ENCODE measurements at places on chromosomes 1 and 21.
A peak's percentile ranks its signal among the peaks of the same experiment; 100 is the strongest.

DNA sequence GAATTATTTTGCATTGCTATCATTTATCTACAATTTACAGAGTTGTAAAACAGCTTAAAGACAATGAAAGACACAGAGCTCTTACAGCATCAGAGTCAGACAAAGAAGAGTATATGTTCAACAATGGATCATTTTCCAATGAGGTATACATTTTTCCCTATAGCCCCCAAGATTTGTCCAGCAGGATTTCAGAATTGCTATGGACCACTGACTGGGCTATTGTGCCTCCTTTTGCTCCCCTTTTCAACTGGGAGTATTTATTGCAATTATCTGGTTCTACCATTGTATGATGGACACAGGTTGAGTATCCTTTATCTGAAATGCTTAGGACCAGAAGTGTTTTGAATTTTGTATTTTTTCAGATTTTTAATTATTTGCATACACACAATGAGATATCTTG lies 62.5 kb upstream of the DNAH14 start:
- DNase-seq, result no peak

DNA sequence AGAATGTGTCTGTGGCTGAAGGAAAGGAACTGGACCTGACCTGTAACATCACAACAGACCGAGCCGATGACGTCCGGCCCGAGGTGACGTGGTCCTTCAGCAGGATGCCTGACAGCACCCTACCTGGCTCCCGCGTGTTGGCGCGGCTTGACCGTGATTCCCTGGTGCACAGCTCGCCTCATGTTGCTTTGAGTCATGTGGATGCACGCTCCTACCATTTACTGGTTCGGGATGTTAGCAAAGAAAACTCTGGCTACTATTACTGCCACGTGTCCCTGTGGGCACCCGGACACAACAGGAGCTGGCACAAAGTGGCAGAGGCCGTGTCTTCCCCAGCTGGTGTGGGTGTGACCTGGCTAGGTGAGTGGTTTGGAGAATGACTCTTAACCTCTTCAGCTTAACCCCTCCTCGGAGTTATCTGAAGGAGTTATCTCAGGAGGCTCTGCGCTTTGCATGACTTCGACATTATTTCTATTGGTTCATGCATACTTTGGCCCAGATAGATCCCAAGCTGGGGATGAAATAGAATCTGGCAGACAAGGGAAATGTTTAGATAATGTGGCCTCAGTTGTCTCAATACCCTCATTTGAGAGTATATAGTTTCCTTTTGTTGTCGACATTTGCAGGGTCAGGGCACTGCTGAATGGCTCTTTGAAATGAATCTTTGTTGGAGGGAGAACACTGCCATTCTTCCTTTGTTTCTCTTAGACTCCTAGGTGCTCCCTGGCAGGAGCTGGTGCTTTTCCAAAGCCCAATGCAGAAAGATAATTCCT lies 39.7 kb downstream of the PTGFRN start:
- DNase-seq, result no peak

DNA sequence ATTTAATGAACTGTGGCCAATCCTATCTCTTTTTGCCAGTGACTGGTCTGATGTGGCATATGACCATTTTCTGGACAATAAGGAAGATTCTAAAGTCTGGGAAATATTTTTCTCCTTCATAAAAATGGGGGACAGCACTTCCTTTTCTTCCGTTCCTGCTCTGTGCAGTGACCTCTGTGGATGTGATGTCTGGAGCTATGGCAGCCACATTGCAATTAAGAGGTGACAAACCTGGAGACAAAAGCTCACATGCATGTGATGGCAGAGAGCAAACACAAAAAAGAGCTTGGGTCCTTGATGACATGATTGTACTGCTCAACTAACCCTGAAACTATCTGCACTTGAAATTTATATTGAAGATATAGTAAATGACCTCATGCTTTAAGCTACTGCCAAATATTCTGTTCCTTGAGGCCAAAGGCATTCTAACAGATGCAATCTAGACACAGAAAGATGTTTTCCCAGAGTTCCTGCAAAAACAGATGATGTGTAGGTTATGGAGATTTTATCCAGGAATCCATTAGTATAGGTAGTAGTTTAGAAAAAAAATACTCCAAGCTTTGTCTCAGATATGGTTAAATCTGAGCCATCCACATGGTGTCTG lies 2.2 kb upstream of the MAGI3 start:
- no peak for DNase-seq

- no peak for DNase-seq
Measured at GRCh38 chr1:162666006-162666645, 33.9 kb downstream of the DDR2 start.

DNA sequence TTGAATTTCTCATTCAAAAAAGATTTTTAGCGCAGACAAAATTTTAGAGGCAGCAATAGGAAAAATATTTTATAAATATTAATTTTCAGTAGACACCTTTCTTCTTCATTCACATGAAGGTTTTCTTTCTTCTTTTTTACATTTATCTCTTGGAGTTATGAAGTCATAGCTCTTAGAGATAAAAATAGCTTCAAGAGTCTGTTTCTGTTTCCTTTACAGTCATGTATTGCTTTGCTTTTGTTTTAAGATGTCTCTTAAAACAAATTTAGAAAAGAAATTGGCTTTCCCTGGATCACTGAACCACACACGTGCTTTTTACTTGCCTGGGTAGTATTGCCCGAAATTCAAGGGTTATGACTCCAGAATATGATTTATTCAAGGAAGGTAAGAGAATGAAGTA lies 369.9 kb upstream of the LRRC7 start:
- no peak for DNase-seq

GRCh38 chr1:61552630-61553305 lies 172.2 kb downstream of the TM2D1 start:
- DNase-seq, result no peak

- no peak for DNase-seq
Measured at GRCh38 chr21:41596241-41596925, 88.4 kb upstream of the TMPRSS2 start.

- DNase-seq, result no peak
Measured at GRCh38 chr1:171298696-171299095, 15.3 kb upstream of the FMO4 start.

DNA sequence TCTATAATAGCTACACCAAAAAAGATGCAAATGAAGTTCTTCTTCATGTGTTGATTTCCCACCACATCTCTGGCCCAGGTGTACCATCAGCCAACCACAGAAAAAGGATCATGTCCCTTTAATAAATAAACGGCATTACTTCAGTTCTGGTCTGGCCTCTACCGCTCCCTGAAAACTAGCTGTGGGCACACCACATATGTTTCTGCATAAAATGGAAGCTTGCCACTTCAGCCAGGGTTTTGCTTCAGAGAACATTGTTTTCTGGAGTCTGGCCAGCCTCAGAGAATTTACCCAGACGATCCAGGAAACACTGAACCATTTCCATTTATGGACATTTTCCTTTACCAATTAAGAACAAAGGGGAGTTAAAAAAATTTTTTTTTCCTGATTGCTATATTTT lies 5.8 kb upstream of the LAMC2 start:
- no peak for DNase-seq

DNA sequence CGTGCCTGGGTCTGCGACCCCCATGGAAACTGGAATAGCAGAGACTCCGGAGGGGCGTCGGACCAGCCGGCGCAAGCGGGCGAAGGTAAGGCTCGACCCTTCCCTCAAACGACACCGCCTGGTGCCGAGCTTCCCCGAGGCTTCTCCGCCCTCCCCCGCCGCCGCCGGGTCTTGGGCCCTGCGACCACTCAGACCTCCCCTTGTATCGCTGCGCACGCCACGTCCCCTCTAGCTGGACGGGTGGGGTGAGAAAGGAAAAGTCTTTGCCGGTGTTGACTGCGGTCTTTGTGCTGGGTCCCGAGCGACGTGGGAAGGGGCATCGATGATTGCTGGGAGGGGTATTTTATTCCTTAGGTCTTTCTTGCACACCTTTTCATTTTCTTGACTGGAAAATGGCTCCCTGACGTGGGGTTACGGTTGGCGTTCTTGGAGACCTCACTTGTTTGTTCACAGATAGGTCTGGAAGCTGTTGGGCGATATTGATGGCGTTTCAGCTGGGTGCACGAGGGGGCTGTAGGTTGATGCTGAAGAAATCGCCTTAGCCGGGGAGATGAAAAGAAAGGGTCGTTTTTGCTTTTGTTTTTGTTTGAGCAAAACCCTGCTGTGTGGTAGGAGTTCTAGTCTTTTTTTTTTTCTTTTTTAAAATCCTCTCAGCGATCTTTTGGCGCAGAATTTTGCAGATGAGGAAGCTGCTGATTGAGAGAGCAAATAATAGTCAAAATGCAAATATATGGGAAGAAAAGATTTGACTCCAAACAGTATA lies 776 bp downstream of the KDM1A start:
- DNase-seq, result peak; percentile 55

- DNase-seq, result no peak
Measured at GRCh38 chr1:58345215-58346035, 201.1 kb downstream of the OMA1 start.

- DNase-seq, result no peak
Measured at GRCh38 chr21:37496972-37497371, 130.4 kb downstream of the DYRK1A start.

DNA sequence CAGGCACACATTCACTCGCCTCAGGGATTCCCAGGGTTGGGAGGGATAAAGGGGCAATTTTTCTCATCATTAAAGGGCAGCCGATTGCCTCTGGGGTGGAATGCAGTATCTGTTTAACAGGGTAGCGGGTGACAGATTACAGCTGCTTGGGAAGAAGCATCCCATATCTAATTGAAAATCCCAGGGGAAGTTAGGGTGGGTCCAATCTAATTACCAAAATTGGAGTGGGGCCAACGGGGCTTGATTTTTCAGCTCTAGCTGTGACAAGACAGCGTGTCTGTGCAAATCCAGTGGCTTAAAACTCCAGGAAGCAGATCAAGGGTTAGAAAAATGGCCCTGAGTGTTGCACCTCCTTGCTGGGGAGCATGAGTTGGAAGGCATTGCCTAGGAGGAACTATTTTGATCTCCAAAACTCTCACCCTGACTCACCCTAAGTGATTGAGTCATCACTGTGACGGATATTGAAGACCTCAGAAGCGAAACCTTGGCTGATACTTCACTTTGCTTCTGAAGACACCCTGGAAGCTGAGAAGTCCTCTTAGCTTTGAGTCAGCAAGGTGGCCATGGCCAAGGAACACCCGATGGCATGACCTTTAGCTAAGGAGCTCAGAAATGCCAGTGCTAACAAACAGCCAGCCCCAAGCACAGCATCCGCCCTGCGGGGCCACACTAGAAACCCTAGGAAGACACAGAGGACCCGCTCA lies 46.0 kb downstream of the GRHL3 start:
- DNase-seq, result peak; percentile 82

GRCh38 chr1:145858238-145858900 lies 512 bp downstream of the PIAS3 start:
- peak; percentile 63 for DNase-seq

GRCh38 chr1:53871221-53871620 lies 18.4 kb downstream of the YIPF1 start:
- no peak for DNase-seq

DNA sequence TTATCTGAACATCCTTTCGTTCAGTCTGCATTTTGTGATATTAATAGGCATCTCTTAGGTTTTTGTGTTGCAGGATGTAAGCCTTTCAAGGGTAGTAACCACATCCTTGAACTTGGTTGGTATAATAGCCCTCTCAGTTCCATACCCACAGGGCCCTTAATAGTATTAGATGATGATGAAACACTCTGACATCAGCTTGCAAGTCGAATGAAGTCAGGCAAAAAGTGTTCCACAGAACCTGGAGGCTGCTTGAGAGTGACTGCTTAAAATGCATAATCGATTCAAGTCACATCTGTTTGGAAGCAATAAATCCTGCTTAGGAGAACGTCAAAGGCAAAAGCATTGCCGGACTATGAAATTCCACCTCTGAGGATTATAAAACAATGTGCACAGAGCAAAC lies 415.6 kb upstream of the KAZN start:
- DNase-seq, result no peak

DNA sequence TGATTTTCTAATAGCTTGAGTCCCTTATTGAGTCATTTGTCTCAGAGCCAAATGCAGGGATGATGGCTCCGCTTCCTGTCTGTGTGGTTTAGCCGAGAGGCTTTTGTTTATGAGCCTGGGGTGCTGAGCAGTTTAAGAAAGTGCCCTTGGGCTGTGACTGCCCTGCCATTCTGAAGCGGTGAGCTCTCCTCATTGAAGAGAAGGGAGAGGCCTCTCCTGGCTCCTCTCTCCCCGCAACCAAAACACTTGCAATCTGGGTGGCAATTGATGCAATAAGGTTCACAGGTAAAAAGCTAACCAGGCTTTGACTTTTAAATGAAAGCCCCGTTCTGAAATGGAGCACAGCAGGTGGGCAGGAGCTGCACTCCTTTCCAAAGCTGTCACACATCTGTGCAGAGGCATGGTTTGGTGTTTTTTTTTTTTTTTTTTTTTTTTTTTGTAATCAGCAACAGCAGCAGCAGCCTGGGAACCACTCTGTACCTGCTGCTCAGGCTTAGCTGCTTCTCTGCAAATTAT lies 403.7 kb downstream of the SIPA1L2 start:
- DNase-seq, result no peak

- DNase-seq, result no peak
Measured at GRCh38 chr1:161091093-161091492, 1.7 kb upstream of the NECTIN4 start.

GRCh38 chr1:202807451-202807925 lies 733 bp downstream of the KDM5B start:
- peak; percentile 83 for DNase-seq

DNA sequence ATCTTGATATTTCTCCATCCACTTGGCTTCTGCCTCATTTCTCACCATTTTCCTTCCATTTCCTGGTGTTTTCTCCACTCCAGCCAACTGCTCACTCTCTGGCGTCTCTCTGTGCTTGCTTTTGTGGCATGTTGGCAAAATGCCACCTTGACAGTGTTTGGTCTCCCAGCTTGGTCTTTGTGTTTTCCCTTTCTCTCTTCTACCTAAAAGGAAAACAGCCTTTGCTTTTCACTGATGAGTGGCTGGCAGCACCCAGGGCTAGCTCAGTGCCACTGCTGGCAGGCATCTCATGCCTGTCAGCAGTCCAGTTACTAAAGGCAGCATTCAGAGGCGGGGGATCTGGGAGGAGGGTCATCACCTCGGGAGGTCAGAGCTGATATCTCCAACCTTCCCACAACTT lies 55.3 kb upstream of the DSCAM start:
- no peak for DNase-seq

DNA sequence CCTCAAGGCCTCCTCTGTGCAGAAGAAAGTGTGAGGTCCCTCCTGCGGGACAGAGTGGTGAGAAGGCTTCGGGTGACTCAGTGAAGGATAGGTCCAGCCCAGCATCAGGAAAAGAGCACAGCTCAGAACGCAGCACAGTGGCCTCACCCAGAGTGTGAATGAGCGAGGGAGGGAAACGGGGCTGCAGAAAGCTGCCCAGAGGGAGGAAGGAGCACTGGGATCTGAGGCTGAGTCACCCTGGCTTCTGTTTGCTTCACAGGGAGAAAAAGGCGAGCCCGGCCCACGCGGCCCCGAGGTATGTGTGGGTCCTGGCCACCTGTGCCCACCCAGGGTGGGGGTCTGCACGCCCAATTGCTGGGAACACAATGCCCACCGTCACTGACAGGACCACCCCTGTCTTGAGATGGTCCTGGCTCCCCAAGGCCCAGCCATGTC lies 24.3 kb downstream of the COL6A2 start:
- no peak for DNase-seq

All from GM13976 (cell line).